ENCODE measurements at places on chromosomes 4 and X.

DNA sequence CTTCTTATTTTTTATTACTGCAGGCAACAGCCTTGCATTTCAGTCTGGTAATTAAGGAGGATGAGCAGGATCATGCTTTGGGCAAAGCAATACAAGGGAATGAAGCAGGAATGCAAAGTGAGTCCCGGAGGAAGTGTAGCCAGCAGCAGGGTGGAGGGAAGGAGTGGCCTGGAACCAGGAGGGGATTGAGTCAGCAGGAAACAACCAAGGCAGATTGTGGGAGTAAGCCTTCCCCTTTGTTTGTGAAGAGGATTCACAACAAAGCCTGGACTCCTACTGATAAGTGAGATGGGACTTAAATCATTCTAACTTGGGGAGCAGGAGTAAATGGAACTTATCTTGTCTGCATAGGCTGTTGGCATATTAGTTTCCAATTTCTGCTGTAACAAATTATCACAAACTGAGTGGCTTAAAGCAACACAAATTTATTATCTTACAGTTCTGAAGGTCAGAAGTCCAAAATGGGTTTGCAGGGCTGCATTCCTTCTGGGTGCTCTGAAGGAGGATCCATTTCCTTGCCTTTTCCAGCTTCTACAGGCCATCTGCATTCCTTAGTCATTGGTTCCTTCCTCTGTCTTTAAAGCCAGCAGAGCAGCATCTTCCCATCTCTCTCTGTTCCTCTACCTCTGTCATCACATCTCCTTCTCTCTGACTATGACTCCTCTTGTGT lies 93.2 kb upstream of the AP1S2 start:
- DNase-seq = no peak

- DNase-seq = no peak
Observed at GRCh38 chr4:15610855-15611254, 44.3 kb downstream of the FBXL5 start.

GRCh38 chr4:143381189-143382118 lies 44.8 kb downstream of the GAB1 start:
- no peak for DNase-seq

GRCh38 chr4:113328514-113328913 lies 279.1 kb downstream of the ANK2 start:
- peak; percentile 11 for DNase-seq

DNA sequence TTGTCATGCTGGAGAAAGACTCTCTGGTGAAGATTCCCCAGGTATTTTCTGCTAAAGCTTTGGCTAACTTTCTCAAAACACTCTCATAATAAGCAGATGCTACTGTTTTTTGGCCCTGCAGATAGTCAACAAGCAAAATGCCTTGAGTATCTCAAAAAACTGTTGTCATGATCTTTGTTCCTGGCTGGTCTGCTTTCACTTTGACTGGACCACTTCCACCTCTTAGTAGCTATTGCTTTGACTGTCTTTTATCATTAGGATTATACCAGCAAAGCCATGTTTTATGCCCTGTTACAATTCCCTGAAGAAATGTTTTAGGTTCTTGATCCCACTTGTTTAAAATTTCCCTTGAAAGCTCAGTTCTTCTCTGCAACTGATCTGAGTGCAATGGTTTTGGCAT lies 231.5 kb downstream of the SLC7A11 start:
- DNase-seq = no peak

DNA sequence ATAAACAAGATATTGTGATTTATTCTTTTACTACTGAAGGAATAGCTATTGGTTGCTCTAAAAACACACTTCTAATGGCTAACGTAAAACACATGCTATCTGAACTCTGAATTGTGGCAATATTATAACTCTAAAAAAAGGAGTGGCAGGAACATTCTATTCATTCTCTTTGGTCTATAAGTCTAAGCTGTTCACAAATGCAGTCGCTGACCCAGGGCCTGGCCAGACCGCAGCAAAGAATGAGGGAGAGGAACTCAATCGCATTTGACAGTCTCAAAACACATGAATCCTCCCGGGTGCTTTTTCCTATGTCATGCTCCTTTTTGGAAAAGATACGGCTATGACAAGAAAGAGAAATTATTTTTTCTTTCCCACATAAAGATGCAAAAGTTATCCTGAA lies 651.6 kb upstream of the PITX2 start:
- no peak for DNase-seq

GRCh38 chr4:93867416-93868001 lies 39.0 kb downstream of the ATOH1 start:
- no peak for DNase-seq

DNA sequence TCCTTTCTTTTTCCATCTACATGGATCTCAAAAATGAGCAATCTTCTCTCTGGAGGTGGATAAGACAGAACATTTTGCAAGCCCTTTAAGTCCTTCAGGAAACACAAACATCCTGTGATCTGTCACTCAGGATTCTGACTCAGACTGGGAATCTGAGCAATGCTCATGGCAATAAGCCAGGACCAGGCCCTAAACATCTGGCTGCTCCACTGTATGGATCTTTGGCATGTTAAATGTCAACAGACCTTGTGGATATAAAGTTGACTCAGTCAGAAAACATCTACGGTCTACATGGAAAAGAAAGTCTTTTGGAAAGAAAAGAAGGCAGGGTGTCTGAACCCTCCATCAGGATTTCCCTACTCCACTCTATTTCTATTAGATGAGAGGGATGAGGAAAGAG lies 17.8 kb upstream of the CHIC2 start:
- no peak for DNase-seq
